ENCODE measurements at places on chromosomes 1 and 21.

DNA sequence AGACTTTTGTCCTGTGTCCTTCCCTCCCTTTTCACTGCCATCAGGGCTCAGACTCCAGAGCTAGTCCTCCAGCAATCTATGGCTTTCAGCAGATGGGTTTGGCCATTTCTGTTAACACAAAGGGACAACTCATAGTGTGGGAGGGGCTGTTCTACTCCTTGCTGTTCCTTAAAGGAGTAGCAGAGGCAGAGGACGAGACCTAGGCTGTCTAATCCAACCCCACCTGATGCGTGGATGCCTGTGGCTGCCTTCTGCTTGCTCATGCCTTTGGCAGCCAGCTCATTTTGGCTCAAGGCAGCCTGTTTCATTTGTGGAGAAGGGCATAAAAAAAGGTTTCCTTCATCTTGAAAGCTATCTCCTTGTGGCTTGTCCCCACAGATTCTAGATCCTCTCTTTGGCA is 27.0 kb downstream of the MFSD2A start:
- DNase-seq, result no peak

DNA sequence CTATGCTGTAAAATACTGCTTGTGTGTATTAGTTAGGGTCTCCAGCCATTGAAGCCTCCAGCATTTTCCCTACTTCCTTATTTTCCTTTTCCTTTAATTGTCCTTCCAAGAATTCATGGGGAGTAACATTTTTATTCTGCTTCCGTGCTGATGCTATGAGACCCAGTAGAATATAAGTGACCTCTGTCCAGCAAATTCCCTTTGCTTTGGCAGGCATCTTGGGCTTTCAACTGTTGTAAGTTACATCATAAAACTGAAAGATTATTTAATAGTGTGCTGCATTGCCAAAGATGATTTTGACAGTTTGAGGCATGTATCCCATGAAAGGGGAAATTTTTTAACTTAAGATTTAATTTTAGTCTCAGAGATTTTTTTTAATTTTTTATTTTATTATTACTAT is 48.1 kb upstream of the B3GALT2 start:
- no peak for DNase-seq

DNA sequence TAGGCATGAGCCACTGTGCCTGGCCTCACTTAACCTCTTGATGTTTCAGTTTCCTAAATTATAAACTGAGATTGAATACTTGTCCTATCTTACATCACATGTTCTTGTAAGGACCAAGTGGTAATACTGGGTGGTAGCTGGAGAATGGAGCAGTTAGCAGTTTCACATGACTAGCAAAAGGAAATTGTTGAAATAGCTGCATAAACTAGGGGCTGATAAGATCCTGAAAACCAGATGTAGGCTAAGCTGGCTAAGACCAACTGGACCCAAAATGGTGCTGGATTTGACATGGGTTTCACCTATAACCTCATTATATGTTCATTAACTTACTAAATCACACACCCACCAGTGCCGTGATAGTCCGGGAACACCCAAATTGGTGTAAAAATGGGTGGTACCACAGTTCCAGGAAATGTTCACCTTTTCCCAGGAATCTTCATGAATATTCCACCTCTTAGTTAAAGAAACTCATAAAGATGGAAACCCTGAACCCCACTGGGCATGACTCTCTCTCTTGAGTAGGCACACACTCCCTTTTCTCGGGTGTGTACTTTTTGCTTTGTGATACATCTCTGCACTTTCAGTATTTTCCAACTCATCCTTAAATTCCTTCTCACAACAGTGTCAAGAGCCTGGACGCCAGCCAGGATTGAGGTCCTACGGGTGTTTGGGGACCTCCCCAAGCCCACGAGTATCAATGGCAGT is at the start of gene PAPPA2:
TSS of gene PAPPA2 (plus strand) at position 502 of the 705 bp plus-strand sequence. CDS start 93,148 bp downstream, outside the sequence.
- no peak for DNase-seq

DNA sequence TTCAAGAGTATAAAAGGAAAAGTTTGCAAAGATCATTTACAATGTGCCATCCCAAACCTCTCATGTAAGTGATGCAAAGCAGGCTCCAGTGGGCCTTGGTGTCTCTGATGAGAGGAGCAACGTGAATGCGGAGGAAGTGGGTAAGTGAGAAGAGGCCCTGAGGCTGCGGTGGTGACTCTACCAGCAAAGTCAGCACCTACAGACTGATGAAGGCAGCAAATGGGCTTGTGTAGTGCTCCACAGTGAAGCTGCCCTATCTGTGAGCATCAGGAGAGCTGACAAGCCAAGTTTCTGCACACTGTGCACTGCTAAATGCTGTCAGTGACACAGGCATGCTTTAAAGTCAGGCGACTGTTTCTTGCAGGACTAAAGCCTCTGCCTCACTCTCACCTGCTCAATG is 15.6 kb upstream of the RAP1A start:
- DNase-seq, result peak; percentile 54

- no peak for DNase-seq
These were observed 4.9 kb downstream of the TPM3 start for GRCh38 chr1:154186852-154187501.

DNA sequence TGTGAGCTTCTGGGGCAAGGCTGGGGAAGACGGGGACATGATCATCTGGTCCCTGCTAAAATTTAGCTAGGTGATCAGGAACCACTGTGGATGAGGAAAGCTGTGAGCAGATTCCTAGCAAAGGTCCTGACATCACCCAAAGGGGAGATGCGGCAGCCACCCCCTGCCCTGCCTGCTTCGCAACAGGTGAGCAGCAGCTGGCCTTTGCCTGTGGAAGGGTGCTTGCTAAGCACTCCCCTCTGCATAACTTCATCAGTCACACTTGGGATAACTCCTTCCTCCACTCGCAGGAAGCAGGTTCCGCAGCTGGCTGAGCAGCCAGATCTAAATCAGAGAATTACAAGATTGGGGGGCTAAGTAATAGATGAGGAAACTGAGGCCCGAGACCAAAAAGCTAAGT is 51.2 kb downstream of the KCNN3 start:
- DNase-seq, result no peak

GRCh38 chr1:46757247-46757955 is 38.5 kb upstream of the EFCAB14 start:
- DNase-seq, result no peak

DNA sequence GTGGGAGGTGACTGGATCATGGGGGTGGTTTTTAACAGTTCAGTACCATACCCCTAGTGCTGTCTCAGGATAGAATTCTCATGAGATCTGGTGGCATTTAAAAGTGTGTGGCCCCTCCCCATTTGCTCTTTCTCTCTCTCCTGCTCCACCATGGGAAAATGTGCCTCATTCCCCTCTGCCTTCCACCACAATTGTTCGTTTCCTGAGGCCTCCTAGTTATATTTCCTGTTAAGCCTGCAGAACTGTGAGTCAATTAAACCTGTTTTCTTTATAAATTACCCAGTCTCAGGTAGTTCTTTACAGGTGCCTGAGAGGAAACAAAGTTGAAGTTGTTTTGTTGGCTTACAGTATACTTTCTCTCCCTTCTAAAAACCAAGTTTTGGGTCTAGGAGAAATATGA is 23.1 kb upstream of the SLC22A15 start:
- DNase-seq, result no peak

DNA sequence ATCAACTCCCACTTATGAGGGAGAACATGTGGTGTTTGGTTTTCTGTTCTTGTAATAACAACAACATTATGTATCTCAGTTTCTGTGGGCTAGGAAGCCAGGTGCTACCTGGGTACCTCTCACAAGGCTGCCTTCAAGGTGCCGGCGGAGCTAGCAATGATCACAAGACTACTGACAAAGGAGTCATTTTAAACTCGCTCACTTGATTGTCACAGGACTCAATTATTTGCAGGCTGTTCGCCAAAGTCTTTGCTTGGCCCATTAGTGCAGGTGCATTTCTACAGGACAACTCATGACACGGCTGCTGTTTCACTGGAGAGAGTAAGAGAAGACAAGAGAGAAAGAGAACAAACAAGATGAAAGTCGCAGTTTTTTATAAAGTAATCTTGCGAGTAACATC is 1237.4 kb upstream of the TMPRSS15 start:
- DNase-seq, result no peak

DNA sequence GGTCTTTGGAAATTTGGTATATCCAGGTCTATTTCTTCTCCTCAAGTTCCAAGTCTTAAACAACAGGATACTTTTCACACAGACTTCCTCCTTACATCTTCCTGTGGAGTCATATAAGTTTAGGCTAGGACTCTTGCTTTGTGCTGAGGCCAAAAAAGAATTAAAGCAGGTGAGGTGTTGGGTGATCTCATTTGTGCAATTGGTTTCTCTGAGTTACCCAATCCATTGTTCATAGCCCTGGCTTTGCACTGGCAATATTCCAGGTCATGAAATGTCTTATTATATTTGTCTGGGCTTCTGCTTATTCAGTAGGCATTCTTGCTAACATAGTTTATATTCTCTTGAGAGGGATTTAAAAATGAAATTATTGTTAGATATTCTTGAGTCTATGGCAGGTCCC is 14.1 kb upstream of the KIAA0040 start:
- DNase-seq, result no peak

GRCh38 chr21:28906841-28907240 is 85.8 kb downstream of the LTN1 start:
- no peak for DNase-seq

DNA sequence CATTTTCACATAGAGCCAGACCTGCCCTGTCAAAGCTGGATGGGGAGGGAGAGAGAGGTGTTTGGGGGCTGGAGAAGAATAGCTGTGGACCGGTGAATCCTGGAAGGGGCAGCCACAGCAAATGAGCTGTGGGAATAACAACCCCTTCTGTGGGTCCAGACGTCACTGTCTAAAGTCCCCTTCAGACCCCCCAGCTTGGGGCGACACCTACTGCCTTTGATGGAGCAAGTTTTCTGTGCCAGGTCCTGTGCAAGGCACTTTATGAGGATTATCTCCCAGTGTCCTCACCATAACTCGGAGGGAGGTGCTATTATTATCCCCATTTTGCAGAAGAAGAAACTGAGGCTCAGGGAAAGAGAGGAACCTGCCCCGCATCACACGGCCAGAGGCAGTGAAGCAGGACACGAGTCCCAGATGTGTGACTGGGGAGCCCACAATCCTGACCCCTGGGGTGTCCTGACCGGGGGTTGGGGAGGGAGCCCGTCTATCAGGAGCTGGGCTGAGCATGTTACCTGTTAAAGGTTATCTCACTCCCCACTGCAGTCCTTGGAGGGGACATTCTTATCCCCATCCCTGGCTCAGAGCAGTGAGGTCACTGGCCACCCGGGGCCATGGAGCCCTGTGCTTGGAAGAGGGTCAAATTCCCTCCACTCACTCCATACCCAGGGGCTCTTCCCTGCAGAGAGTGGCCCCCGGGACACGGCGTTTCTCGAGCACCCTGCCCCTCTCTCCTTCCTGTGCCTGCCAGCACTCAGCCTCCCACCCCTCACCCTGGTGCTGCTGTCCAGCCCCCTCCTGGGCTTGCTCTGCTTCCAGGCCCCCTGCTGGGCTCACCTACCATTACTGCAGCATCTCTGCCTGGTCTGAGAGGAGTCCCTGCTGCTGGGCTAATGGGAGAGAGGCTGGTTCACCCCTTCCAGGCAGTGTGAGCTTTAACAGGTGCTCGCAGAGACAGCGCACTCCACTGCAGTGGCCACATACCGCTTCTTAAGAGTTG is 132.9 kb downstream of the PTPRU start:
- no peak for DNase-seq

DNA sequence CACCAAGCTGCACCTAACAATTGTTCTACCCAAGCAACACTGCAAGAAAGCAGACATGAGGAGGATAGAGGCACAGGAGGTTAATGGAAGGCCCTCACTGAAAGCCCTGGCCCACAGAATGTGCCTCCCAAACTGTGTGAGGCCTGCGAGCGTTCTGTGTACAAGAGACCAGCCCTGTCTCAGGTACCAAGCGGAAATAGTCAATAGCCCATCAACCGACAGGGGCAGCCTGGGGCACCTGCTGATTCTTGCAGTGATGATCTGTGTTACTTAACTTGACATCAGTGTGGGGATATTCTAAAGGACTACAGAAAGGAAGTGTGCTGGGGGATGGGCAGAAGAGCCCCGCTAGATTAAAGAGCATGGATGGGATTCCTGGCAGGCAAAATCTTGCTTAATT is 392.4 kb downstream of the KCNH1 start:
- no peak for DNase-seq

DNA sequence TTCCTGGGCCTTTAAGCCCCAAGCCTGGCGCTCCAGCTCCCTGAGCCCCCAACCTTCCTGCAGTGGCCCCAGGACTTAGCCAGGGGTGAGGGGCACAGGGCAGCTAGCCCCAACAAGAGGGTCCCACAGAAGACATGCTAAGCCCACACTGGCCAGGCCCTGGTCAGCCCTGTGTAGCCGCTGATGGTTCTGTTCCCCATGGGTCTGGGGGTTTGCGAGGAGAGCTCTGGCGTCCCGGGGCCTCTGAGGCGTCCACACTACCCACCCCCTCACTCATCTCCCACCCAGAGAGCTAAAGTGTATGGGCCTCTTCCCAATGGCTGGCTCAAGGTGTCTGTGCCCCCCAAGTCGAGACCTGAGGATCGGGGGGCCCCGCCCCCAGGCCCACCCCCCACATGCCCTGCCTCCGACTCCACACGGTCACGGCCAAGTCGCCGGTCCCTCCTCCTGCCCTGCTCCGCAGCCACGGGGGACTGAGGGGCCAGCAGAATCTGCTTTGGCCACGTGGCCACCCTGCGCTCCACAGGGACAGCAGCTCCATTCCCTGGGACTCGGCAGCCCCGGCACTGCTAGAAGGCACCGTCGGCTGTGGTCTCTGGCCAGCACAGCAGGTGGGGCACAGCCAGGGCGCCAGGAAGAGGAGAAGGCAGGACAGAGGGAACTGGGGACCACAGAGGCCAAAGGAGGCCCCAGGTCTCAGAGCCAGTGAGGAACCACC is 7.8 kb downstream of the TNFRSF18 start:
- DNase-seq, result no peak

- no peak for DNase-seq
These were observed 74.3 kb upstream of the RUNX3 start for GRCh38 chr1:25004355-25004754.

DNA sequence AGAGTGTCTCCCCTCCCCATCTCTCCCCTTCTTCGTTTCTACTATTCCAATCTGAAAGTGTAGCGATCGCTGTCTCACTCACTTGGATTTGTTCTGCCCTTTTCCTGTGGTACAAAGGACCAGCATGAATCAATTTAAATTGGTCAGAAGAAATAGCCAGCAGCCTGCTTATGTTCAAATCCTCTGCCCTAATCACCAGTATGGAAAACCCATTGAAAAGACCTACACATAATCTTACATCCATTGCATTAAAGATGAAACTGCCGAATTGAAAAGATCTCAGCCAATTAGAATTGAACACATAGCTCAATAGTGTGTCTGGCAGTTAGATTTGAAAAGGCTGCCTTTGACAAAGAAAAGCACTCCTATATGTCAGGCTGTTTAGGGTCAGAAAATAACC is 122.6 kb downstream of the TNNI3K start:
- DNase-seq, result no peak

GRCh38 chr1:19057182-19057779 is 100.8 kb upstream of the IFFO2 start:
- DNase-seq, result no peak

GRCh38 chr1:234863551-234863971 is 253.6 kb upstream of the IRF2BP2 start:
- no peak for DNase-seq
